ENCODE measurements at places on chromosomes 7 and 10.

DNA sequence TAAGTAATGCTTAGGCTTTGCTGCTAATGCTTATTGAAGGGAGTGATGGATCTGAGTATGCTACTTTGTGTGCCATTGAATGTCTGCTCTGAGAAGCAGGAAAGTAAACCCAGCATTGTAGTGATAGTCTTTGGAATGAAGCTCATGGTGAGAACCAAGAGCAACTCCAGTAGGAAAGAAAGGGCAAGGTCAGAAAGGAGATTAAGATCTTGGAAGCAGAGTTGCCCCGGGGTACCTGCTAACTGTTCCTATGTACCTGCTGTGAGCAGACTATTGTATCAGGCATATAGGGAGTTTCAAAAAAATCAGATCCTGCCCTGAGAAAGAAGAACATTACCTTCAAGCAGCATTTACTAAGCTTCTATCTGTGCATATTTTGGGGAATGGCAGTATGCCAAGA lies 54.5 kb upstream of the AASS start:
- no peak for DNase-seq

- no peak for DNase-seq
These were observed 135.7 kb downstream of the RSU1 start for GRCh38 chr10:16681521-16681920.

DNA sequence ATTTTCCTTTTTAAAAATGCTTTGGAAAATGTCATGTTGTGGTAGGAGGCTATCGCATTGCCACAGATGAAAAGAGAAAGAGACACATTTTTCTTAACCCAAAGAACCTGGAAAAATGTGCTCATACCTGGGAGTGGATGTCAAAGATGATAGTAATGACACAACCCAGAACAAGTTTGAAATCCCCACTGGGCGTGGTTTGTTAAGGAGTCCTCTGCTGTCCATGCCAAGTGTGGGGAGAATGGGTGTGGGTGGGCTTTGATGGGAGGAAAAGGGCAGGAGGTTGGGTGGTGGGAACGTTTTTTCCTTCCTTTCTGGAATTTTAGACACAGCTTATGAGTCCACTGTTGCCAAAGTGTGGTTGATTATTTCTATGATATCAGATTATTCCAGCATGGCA lies 10.9 kb downstream of the OPTN start:
- no peak for DNase-seq

- DNase-seq: no peak
These were observed 53.3 kb upstream of the SP8 start for GRCh38 chr7:20839987-20840386.

DNA sequence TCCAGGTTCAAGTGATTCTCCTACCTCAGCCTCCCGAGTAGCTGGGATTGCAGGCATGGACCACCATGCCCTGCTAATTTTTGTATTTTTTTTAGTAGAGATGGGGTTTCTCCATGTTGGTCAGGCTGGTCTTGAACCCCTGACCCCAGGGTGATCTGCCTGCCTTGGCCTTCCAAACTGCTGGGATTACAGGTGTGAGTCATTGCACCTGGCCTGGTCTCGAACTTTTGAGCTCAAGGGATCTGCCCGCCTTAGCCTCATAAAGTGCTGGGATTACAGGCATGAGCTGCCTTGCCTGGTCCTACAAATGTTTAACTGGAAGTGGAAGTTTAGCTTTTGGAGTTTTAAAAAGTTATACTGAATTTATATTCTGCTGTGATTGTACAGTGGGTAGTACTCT lies 2.8 kb downstream of the MLLT10 start:
- no peak for DNase-seq

- peak; percentile 9 for DNase-seq
These were observed 38.6 kb downstream of the MRC1 start for GRCh38 chr10:17847585-17848296.

- DNase-seq: peak; percentile 37
These were observed 6.2 kb downstream of the GSAP start for GRCh38 chr7:77409739-77410547.

GRCh38 chr10:119301397-119301796 lies 94.0 kb downstream of the GRK5 start:
- DNase-seq: no peak

GRCh38 chr10:112951359-112952281 lies 1.6 kb downstream of the TCF7L2 start:
- DNase-seq: peak; percentile 58

DNA sequence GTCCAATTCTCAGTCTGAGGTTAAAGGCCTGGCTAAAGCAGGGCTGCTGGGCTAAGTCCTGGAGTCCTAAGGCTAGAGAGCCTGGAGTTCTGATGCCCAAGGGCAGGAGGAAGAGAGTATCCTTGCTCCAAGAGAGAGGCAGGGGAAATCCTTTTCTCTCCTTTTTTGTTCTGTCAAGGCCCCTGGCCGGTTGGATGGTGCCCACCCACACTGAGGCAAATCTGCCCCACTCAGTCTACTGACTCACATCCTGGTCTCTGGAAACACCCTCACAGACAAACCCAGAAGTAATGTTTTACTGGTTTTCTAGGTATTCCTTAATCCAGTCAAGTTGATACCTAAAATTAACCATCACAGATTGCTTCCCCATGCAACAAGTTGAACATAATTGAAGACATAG lies 23.0 kb downstream of the ZNF518A start:
- DNase-seq: no peak

DNA sequence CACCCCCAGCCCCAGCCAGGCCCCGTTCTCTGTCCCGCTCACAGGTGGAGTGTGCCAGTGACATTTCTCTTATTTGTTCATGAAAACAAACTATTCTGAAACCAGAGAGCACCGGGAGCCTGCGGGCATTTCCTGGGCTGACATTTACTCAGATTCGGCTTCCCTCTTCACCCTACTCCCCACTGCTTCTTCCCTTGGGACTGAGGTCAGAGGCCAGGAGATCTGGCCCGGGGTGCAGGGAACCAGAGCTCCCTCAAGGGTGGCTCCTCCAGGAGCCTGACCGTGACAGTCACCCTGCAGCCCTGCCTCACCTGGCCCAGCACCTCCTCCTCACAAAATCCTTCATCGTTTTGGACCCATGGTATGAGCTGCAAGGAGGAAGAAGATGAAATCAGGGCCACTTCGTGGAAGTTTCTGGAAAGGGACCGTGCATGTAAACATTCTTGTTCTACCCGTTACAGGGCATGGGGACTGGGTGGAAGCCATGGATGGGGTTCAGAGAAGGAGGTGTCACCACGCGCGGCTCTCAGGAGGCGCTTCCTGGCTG lies 12.2 kb downstream of the BHLHA15 start:
- DNase-seq: no peak

GRCh38 chr10:29947701-29948060 lies 111.7 kb downstream of the JCAD start:
- DNase-seq: no peak

- no peak for DNase-seq
These were observed 276.5 kb upstream of the SMIM30 start for GRCh38 chr7:113394856-113395255.

DNA sequence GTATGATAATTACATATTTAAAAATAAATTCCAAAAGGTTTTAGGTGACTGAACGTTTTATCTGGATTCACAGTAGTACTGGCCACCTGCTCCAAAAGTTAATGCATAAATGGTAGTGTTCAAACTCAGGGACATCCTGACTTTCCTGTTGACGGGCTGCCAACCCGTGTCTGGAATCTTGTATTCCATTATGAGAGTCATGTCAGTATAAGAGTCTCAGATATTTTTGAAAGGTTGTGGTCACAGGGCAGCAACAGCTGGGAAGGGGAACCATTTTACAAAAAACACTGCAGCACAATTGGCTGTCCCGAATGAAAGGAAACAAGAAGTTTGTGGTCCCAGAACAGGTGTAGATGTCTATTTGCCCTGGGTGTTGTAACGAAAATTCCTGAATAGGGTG lies 2.8 kb downstream of the TDRD1 start:
- DNase-seq: no peak

- DNase-seq: no peak
These were observed 79.6 kb downstream of the LARP4B start for GRCh38 chr10:851901-852300.

GRCh38 chr7:99843808-99844207 lies 16.0 kb downstream of the CYP3A43 start:
- no peak for DNase-seq

- DNase-seq: no peak
These were observed 152.4 kb upstream of the NRBF2 start for GRCh38 chr10:62980687-62981086.

GRCh38 chr10:55509168-55509567 lies 708.1 kb upstream of the PCDH15 start:
- DNase-seq: no peak

- DNase-seq: no peak
These were observed 119.4 kb downstream of the RAB11FIP2 start for GRCh38 chr10:117927332-117927731.

DNA sequence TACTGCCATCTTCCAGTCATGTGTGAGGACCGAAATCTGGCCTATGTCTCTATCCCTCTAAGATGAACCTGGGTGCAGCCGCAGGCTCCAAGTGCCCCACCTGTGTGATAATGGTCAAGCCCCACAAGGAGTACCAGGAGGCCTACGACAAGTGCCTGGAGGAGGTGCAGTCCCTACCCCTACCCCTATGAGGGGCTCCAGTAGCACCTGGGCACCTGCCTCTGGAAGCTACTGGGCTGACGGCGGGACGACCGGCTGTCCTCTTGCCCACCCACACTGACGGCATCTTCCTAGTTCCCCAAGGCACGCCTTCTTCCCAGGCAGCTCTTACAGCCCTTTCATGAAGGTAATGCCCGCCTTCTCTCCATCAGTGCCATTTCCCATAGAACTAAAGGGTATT lies 47.4 kb downstream of the HOXA1 start:
- DNase-seq: no peak

DNA sequence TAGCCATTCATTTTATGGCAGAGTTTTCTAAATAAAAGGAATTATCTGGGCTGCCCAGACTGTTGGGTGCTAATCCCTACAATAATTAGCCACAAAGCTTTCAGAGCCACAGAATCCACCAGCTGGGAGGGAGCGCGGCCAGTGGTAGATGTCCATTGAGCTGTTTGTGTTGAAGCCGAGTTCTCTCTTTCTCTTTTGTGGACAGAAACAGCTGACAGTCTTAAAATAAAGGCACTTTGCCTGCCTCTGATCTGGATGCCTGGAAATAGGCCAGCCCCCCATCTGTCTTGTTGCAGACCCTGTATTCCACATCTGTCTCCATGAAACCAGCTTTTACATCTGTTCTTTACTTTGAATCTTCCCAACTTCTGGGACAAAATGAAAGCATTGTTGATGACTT lies 66.1 kb downstream of the MTPN start:
- no peak for DNase-seq

- peak; percentile 21 for DNase-seq
These were observed 180.5 kb downstream of the PFKFB3 start for GRCh38 chr10:6383096-6383812.

GRCh38 chr10:59857921-59858320 lies 48.4 kb downstream of the CCDC6 start:
- DNase-seq: no peak

GRCh38 chr10:96832721-96833219 lies 672 bp downstream of the LCOR start:
- peak; percentile 87 for DNase-seq

GRCh38 chr10:90089719-90090118 lies 388.3 kb downstream of the KIF20B start:
- no peak for DNase-seq

DNA sequence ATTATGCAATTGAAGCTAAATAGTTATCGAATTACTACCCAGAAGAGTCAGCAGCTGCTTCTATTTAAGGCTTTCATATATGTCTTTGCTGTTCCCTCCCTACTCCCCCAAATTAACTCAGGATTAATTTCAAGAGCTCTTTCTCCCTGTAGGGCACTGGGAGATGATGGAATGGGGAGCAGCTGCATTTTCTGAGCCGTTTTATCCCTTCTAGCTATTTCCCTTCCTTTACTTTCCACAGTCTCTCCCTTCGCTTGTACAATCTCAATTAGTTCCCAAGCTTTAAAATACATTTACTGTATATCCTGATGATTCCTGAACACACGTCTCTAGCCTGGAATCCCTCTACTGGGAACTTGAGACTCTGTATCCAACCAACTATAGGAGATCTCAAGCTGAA lies 19.8 kb upstream of the TSPAN12 start:
- no peak for DNase-seq

GRCh38 chr7:151073990-151074389 lies 6.6 kb downstream of the FASTK start:
- no peak for DNase-seq

GRCh38 chr7:51299391-51300133 lies 17.0 kb downstream of the COBL start:
- DNase-seq: no peak

DNA sequence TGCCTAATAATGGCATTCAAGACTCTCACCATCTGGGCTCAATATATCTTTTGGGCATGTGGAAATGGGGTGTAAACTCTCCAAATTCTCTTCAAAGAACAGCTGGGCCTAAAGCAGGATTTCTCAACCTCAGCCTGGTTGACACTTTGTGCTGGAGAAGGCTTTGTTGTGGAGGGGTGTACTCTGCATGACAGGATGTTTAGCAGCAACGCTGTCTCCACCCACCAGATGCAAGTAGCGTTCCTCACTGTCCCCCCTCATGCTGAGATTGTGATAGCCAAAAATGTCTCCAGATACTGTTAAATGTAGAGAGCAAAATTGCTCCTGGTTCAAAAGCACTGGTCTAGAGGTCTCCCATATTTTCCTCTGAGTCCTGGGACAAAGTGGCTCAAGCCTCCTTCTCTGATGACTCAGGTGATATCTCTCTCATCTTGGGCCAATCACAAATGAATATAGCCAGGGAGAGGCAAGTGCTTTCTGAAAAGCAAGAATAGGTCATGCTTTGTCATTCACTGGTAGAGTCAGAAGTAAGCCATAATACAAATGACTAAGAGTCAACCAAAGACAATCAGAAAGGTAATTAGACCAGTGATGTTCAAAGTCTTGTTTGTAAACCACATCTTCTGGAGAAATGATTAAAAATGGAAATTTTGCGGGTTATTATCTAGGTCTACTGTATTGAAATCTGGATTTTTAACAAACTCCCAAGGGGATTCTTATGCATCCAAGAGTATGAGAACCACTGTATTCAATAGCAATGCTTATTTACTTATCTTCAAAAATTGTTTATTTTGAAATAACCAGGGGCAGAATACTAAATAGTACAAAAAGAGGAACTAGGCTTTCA lies 330.8 kb downstream of the PTEN start:
- no peak for DNase-seq

GRCh38 chr7:133993547-133993946 lies 133.6 kb upstream of the LRGUK start:
- DNase-seq: no peak

DNA sequence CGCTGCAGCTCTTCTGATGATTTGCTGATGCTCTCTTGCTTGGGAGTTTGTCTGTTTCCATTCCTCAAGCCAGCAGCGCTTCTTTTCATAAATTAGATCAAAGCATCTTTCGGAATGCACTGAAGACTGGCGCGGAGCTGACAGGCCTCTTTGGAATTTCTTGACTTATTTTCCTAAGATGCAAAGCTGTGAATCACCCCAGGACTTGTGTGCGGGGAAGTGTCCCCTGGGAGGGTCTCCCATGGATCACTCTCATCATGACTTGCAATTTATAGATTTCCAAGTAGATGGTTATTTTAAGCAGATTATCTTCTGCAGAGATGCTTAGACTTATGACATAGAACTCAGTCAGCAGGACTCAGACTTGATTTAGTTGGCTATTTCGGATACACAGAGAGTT lies 467.2 kb downstream of the TCERG1L start:
- no peak for DNase-seq

Data from hepatic stellate cell (primary cell).